Cardiac septum (tissue), 1 donor: ENCODE measurements at places on chromosomes 7 and 10. TPM values are rescaled to one million over a fixed set of nuclear protein-coding genes. Genes with fewer than 3 reads are reported as not detected.

CALN1 gene
- not detected for total RNA-seq

RTKN2 gene
- total RNA-seq, result 0.03 TPM

GRCh38 chr7:53768186-53768585 is 732.8 kb downstream of the POM121L12 start:
- no peak for DNase-seq

CPA4 gene
- 0.16 TPM for total RNA-seq

DNA sequence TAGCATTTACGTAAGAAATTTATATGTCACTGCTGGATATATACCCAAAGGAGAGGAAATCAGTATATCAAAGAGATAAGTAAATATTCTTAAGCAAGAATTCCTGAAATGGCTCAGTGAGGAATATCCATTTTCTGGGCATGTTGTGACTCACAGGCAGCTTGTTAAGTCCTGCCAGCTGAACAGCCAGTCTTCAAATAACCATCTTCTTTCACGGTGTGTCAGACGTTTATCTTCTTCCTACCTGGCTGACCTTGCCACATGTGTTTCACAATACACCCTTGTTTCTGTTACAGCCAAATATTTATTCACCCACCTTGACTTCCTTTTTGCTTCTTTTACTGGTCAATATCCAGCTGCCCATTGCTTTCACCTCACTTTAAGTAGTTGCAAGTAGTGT is 648.1 kb downstream of the ANKRD7 start:
- DNase-seq, result no peak

UTF1 gene
- not detected for total RNA-seq

- DNase-seq, result no peak
Observed at GRCh38 chr7:119026391-119026790, 801.9 kb downstream of the ANKRD7 start.

DNA sequence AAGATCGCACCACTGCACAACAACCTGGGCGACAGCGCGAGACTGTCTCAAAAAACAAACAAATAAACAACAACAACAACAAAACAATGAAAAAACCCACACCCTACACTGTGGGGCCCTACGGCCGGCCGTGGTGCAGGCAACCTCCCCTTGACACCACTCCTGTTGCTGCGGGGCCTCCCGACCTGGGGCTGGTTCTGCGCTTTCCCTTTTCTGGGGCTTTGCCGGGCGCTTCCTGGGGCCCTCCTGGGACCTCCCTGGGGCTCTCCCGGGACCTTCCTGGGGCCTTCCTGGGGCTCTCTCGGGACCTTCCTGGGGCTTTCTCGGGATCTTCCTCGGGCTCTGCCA is 46.6 kb downstream of the INSIG1 start:
- no peak for DNase-seq

DNA sequence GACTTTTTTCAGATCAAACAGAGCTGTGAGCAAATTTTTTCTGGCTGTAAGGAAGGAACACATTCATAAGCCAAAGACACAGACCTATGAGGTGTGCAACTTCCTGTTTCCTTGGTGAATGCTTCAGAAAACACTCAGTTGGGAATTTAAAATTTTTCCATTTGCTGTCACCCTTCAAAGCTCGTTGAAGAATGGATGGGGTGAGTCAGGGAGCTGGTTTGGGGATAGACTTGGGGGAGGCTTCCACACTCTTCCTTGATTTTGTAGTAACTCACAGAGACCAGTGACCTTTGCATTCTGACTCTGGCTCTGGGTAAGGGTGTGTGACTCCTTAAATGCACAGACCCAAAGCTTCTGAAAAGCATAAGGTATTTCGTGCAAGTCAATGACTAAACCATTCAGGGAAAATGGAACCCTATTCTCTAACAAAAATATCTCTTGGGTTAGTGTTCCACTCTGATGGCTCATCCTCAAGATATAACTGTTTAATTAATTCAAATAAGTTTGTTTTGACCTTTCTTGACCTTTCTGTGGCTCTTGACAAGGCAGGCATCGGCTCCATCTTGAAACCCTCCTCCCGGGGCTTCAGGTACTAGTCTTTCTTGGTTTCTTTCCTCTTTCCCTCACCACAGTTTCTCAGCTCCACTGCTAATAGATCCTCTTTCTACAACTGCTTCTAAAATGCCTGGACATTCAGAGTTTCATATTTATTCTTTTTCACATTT is 227.8 kb upstream of the INHBA start:
- DNase-seq, result no peak

DNA sequence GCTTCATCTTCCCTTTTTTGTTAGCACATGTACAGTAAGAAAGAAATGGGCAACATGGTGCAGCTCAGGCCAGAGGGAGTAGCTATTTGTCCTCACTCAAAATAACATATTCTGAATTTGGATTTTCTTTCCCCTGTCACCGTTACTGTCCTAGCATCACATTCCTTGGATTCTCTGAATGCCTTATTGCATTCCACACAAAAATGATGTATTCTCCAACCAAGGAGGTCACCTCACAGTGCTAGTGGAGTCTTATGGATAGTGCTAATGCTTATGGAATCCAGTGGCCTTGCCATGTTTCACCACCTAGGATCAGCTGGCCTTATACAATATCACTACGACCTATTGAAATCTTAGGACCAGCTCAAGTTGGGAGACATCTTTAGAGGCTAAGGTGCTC is 7.2 kb downstream of the PRSS58 start:
- no peak for DNase-seq
